PC-3 (cell line): ENCODE measurements at places on chromosomes 16 and 17. TPM values are rescaled to one million over a fixed set of nuclear protein-coding genes. Genes with fewer than 3 reads are reported as not detected.

Gene CDR2L
- total RNA-seq, result 35.8 and 50.9 TPM in 2 replicates

Gene HYDIN
- total RNA-seq, result 0.12 and 0.69 TPM in 2 replicates

Gene SECTM1
- total RNA-seq, result 56.0 and 61.7 TPM in 2 replicates

Gene SMIM36
- total RNA-seq, result not detected in 2 replicates

Gene OGFOD1
- total RNA-seq, result 46.4 and 55.5 TPM in 2 replicates

Gene OTOP2
- total RNA-seq, result not detected in 2 replicates

Gene CD19
- total RNA-seq, result not detected in 2 replicates

Gene ANKRD40CL
- total RNA-seq, result not detected in 2 replicates

Gene CRYBA1
- not detected in 2 replicates for total RNA-seq

Gene CHST4
- total RNA-seq, result not detected in 2 replicates

Gene PABPN1L
- total RNA-seq, result not detected in 2 replicates

Gene TEKT1
- not detected in 2 replicates for total RNA-seq

Gene ABCA10
- total RNA-seq, result 0.12 and 0.47 TPM in 2 replicates

Gene QPRT
- 0.22 and 1.3 TPM in 2 replicates for total RNA-seq

Gene GDPD3
- total RNA-seq, result 2.2 and 3.4 TPM in 2 replicates

Gene METRNL
- total RNA-seq, result 30.6 and 38.5 TPM in 2 replicates

Gene KRT15
- total RNA-seq, result 121 and 144 TPM in 2 replicates

Gene PPM1E
- total RNA-seq, result not detected in 2 replicates

Gene PITPNC1
- 23.1 and 25.4 TPM in 2 replicates for total RNA-seq

Gene C16orf74
- total RNA-seq, result 64.6 and 71.0 TPM in 2 replicates

Gene CHRNE
- 0.11 TPM in 1 of 2 replicates, not detected in the other for total RNA-seq

Gene SPNS2
- 2.6 and 7.9 TPM in 2 replicates for total RNA-seq

Gene CCL13
- total RNA-seq, result not detected in 2 replicates

Gene KRTAP9-2
- total RNA-seq, result not detected in 2 replicates
